ENCODE measurements at places on chromosomes 6 and 20.

DNA sequence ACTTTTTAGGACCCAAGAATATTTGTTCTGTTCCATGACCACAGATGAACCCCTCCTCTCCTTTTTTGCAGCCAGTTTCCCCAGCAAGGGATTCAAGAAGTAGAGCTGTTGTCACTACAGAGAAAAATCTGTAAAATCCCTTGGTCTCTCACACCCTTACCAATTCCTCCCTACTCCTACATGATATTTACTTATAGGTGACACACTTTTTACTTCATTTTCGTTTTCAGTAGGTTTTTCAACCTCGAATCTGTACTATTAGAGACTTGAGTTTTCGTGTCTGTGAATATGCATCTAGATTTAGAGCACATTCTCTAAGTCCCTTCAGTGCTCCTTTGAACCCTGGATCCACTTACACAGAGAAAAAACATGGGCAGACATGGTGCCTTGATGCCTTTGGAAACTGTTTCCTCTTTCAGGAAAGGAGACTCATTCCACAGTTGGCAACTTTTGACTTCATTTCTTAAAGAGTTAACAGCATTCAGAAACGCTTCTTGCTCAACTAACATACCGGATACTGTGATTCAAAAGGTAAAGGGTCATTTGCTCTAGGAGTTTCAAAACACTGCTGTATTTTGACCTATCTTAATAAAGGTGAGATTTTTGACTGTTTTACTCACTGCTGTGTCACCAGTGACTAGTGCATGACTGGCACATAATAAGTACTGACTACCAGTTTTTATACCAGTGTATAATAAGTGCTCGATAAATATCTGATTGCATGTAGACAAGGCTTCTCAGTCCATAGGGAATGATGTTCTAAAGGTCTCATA lies 50.6 kb downstream of the LAMA4 start:
- no peak for DNase-seq

DNA sequence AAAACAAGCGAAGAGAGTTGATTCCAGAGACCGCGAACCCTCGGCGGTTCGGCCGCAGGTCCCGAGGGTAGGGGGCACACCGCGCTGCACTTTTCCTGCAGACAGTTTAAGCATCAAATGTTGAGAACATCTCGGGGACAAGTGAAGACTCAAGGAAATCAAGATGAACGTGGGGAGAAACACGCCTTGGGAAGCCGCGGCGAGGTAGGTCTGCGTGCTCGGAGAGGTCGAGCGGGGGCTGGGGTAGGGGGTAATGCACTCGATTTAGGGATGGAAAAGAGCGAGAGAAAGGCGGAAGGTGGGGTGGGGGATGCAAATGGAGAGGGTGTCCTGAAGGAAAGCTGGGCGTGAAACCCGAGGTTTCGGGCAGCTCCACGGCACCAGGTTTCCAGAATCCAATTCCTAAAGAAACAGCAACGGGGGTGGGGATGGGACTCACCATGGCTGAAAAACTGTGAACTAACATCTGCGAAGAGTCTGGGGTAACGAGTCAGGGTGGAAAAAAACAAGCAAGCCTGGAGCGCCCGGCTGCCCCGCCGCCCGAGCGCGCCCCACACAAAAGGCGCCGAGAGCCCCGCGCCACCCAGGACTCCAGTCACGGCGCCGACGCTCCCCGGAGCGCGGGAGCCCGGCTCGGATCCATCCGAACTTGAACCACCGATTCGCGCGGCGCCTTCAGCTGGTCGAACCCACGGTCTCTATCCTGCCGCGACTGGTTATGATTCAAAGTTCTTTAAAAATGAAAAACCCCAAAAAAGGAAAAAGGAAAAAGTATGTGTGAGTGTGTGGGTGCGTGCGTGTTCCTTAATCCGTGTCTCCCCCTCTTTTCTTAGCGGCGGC lies 3.5 kb downstream of the TFAP2A start:
- no peak for DNase-seq

- DNase-seq, result no peak
Measured at GRCh38 chr6:73521351-73521985, 636 bp upstream of the EEF1A1 start.

- DNase-seq, result no peak
Measured at GRCh38 chr20:14055127-14055742, 59.9 kb downstream of the MACROD2 start.

- no peak for DNase-seq
Measured at GRCh38 chr20:23132930-23133559, 46.9 kb upstream of the CD93 start.

- DNase-seq, result no peak
Measured at GRCh38 chr20:41632896-41633295, 14.7 kb upstream of the CHD6 start.

DNA sequence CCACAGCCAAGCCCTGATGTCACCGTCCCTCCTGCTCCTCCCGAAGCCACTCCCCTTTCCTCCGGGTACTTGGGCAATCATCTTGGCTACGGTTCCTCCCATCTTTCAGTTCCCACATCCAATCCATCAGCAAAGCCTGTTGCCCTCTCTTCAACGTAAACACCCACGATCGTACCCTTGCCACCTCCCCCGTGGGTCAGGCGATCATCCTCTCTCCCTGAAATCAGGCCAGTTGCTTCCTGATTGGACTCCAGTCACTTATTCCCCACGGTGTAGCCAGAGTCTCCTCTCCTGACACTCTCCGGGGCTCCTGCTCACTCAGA lies 44.5 kb downstream of the SULF2 start:
- no peak for DNase-seq

DNA sequence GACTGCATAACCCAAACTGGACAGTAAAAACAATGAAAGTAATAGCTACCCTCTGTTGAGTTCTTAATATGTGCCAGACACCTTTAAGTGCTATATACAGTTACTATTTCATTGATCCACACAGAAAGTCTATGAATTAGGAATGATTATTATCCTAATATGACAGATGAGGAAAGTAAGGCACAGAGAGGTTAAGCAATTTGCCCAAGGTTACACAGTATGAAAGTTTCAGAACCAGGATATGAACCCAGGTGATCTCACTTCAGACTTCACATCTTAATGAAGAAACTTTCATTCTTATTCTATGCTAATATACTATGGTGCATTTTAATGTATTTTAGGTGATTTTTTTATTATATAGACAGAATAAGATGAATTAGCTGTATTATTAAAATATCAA lies 40.6 kb upstream of the RIPPLY2 start:
- DNase-seq, result no peak

DNA sequence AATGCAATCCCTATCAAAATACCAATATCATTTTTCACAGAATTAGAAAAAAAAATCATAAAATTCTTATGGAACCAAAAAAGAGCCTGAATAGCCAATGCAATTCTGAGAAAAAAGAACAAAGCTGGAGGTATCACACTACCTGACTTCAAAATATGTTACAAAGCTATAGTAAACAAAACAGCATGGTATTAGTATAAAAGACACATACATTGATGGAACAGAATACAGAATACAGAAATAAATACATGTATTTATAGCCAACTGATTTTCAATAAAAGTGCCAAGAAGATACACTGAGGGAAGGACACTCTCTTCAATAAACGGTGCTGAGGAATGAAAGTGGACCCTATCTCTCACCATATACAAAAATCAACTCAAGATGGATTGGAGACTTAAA lies 28.7 kb upstream of the AKAP12 start:
- no peak for DNase-seq
